Thymus (tissue), 14 donors: ENCODE measurements at places on chromosomes 1 and 21.

GRCh38 chr1:246246430-246246829 is 260.6 kb downstream of the SMYD3 start:
- no peaks in the 10 kb centered on the region for H3K27me3 ChIP-seq
- no peak overlapping the region for H3K27ac ChIP-seq
- no peaks in the 10 kb centered on the region for H3K36me3 ChIP-seq
- no peak for DNase-seq

DNA sequence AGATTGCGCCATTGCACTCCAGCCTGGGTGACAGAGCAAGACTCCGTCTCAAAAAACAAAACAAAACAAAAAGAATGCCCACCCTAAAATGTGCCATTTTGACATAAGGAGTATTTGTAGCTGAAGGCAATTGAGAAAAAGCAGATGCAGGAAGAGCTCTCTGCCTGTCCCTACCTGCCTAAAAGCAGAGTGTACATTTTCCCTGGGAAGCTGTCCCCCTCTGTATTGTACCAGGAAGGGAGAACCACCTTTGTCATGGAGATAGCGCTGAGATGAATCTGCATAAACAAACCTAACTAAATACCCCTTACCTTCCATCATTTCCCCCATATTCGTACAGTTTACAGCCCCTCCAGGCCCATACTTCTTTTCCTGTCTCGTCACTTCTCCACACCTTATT is 94.4 kb upstream of the SLC45A1 start:
- no peak for DNase-seq
- H3K4me1 ChIP-seq: no peaks in the 10 kb centered on the region
- peaks cover 11% of the 10 kb centered on the region for H3K27me3 ChIP-seq

- peaks cover 7% of the 10 kb centered on the region for H3K4me1 ChIP-seq
- H3K27me3 ChIP-seq: peaks cover 9% of the 10 kb centered on the region
- no peak overlapping the region for H3K27ac ChIP-seq
- no peak for DNase-seq
- no peak overlapping the region for H3K4me3 ChIP-seq
- H3K36me3 ChIP-seq: no peaks in the 10 kb centered on the region
These were observed 3.5 kb upstream of the UBXN10 start for GRCh38 chr1:20182415-20182814.

DNA sequence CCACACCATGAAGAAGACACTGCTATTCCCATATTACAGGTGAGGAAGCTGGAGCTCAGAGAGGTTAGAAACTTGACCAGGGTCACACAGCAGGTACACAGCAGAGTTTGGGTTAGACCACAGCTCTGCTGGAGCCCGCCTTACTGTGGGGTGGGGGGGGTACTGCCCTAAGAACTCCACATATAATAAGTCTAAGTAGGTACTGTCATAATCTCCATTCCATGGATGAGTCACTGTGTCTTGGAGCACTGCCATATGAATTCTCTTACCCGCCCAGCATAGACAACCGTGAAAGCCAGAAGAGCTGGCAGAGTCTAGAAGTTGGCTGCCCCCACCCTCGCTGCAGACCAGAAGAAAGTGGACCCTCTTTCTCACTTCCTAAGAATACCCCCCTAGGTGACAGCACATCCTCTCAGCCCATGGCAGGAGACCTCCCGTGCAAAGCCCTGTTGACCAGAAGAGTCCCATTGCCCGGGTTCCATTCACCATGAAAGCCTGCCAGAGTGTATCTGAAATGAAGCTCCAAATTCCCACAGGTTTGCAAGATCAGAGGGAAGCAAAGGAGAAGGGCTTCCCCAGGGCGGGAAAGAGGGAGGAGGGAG is 5.2 kb upstream of the PLA2G2D start:
- no peaks in the 10 kb centered on the region for H3K4me1 ChIP-seq
- no peaks in the 10 kb centered on the region for H3K36me3 ChIP-seq
- no peak overlapping the region for H3K27ac ChIP-seq

- no peak overlapping the region for H3K4me3 ChIP-seq
- no peak for DNase-seq
- H3K27ac ChIP-seq: no peak overlapping the region
- H3K4me1 ChIP-seq: no peaks in the 10 kb centered on the region
These were observed 160.6 kb downstream of the ST6GALNAC5 start for GRCh38 chr1:77027847-77028246.

- no peaks in the 10 kb centered on the region for H3K27me3 ChIP-seq
- H3K36me3 ChIP-seq: peaks cover 58% of the 10 kb centered on the region
- H3K4me3 ChIP-seq: no peak overlapping the region
- H3K27ac ChIP-seq: no peak overlapping the region
- no peaks in the 10 kb centered on the region for H3K4me1 ChIP-seq
These were observed 16.2 kb downstream of the SYNC start for GRCh38 chr1:32686387-32686786.

- H3K27ac ChIP-seq: no peak overlapping the region
- no peaks in the 10 kb centered on the region for H3K36me3 ChIP-seq
- no peak overlapping the region for H3K4me3 ChIP-seq
- peaks cover 6% of the 10 kb centered on the region for H3K27me3 ChIP-seq
These were observed 3.4 kb downstream of the CBR1 start for GRCh38 chr21:36073181-36073580.

GRCh38 chr21:44724196-44724595 is 12.8 kb upstream of the TSPEAR start:
- DNase-seq: no peak
- H3K27ac ChIP-seq: no peak overlapping the region
- H3K4me3 ChIP-seq: no peak overlapping the region

DNA sequence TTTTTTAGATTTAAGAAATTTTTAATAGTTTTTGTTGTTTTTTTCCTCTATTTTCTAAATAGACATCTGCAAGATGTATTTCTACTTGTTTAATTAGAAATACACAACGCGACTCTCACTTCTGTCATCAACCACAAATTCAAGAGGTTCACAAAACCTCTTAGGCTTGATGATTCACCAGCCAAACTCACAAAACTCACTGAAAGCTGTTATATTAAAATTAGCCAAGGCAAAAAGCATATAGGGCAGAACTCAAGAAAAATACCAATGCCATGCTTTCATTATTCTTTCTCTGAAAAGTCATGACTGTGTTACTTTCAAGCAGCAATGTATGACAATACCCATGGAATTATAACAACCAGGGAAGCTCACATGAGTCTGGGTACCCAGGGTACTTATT is 487.0 kb upstream of the RGS18 start:
- no peaks in the 10 kb centered on the region for H3K27me3 ChIP-seq
- no peaks in the 10 kb centered on the region for H3K4me1 ChIP-seq
- no peak for DNase-seq
- no peaks in the 10 kb centered on the region for H3K36me3 ChIP-seq
- H3K27ac ChIP-seq: no peak overlapping the region
- H3K4me3 ChIP-seq: no peak overlapping the region

DNA sequence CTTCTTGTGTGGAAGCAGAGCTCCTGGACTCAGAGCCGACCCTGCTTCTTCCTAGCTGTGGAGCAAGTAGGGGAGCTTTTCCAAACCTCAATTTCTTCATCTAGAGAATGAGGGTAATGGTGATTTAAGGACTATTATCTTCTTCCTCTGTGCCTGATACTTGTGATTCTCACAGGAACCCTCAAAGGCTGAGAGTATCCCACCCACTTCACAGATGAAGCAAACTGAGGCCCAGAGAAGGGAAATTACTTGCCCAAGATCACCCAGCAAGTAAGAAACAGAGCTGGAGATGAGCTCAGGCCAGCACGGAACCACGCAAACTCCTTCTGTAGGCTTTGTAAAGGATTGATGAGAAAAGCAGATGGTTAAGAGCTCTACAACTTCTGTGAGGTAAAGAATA is 15.1 kb upstream of the SLC2A1 start:
- H3K4me1 ChIP-seq: peaks cover 2% of the 10 kb centered on the region
- H3K36me3 ChIP-seq: no peaks in the 10 kb centered on the region
- no peak overlapping the region for H3K4me3 ChIP-seq
- H3K27ac ChIP-seq: no peak overlapping the region

GRCh38 chr1:23600283-23600682 is 41.0 kb upstream of the ID3 start:
- H3K4me1 ChIP-seq: peaks cover 62% of the 10 kb centered on the region
- H3K36me3 ChIP-seq: no peaks in the 10 kb centered on the region
- no peak for DNase-seq
- no peaks in the 10 kb centered on the region for H3K27me3 ChIP-seq
- peak overlapping the region; percentile 21 for H3K4me3 ChIP-seq
